Hypothalamus (tissue), 51 donors: ENCODE measurements at places on chromosomes 5 and 9.

- DNase-seq: no peak
Observed at GRCh38 chr9:93112116-93112863, 16.3 kb downstream of the CARD19 start.

- DNase-seq: no peak
Observed at GRCh38 chr5:3911773-3912172, 316.1 kb downstream of the IRX1 start.

- peak; percentile 22 for DNase-seq
Observed at GRCh38 chr5:126780165-126780827, 3.4 kb downstream of the LMNB1 start.

GRCh38 chr5:103394676-103395075 is 136.1 kb downstream of the MACIR start:
- DNase-seq: no peak

- no peak for DNase-seq
Observed at GRCh38 chr9:125997196-125997823, 250.1 kb downstream of the PBX3 start.

DNA sequence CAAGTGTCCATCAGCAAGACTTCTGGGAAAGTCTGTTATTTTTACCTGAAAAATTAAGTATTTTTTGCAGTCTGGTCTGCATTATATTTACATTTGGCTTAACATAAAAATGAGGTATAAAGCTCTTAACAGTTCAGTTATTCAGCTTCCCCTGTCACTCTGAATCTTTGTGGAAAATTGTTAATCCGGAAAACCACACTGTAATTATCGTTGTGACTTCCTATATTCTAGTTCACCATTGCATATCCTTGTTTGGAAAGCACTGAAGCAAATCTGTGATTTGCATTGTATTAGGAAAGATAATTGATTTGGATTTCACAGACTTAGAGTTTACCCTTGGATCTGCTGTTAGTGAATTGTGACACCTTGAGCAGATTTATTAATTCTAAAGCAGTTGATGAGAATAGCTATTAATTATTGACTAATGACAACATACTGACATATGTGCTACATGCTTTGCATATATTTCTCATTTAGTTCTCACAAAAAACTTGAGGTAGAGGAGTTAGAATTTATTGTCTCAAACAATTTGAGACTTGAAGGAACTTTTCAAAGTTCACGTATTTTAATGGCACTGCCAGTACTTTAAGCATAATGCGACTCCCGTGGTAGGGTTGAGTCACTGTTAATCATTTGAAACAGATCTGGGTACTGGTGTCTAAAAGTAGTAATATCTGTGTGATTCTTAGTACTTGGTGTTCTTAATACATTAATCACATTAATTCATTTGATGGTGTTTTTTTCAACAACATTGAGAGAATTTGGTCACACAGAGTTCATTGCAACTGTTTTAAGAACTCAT is 71.8 kb upstream of the LRRC70 start:
- DNase-seq: no peak

DNA sequence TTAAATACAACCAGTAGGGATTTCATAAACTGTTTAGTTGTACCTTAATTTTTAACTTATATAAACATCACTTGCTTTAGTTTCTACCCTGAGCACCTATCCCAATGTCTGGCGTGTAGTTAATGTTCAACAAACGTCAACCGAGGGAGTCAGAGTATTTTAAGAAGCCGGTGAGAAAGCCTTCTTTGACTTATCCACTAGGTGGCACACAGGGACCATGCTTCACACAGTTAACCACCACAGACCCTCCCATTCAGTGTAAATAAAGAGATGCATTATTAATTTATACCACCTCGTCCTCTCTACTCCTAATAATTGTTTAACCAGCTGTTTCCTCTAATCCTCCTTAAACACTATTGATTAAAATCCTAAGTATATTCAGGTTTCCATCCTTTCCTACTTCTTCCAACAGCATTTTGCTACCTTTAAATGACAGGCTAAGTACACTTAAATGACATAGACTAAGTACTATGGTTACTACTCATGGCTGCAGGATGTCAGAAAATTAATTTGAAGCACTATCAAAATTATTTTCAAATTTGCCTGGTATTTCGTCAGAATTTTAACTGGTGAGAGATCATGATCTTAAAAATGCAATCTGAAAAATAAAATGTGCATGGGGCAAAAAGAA is 2.3 kb downstream of the HAPLN1 start:
- DNase-seq: no peak

GRCh38 chr9:101840694-101841188 is 102.3 kb upstream of the GRIN3A start:
- no peak for DNase-seq

DNA sequence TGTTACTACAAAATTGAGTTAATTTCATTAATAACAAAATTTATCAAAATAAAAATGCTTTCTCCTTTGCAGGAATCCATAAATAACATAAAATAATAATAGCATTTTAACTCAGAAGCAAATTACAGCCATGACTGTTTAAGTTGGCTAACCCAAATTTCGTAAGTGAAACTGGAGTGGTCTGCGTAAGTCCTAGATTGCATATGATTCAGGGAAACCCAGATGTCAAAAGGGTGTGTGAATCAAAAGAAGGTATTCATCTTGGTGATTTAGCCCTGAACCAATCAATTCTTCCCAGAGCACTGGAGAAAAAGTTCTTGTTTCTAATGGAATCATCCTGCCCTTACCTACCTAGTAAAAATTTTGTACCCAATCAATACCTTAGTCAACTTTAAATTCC is 547.6 kb downstream of the RAB3C start:
- DNase-seq: no peak

DNA sequence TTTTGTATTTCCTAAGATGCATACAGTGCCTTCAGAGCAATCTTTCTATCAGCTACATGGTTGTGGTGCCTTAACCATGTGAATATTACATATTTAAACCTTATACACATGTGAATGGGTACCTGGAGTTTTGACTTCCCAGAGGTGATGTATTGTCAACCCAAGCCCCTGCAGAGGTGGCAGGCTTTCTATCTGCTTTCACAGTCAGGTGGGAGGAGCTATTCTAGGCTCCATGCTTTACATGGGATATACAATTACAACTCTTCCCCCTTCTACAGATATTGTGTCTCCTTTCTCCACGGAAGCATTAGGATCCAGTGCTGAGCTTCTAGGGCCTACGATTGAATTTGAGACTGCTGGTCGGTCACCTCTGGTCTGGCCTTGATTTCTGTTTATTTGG is 89.8 kb upstream of the TUT7 start:
- DNase-seq: no peak
